Stimulated activated CD4-positive, alpha-beta T cell treated with anti-CD3 and anti-CD28 coated beads, Interleukin-12 subunit alpha, Interleukin-12 subunit beta, amount 100 ng/mL, for 48 hours (primary cell): ENCODE measurements at places on chromosomes 4 and X.

GRCh38 chr4:125390126-125390525 lies 75.4 kb downstream of the FAT4 start:
- DNase-seq, result no peak

DNA sequence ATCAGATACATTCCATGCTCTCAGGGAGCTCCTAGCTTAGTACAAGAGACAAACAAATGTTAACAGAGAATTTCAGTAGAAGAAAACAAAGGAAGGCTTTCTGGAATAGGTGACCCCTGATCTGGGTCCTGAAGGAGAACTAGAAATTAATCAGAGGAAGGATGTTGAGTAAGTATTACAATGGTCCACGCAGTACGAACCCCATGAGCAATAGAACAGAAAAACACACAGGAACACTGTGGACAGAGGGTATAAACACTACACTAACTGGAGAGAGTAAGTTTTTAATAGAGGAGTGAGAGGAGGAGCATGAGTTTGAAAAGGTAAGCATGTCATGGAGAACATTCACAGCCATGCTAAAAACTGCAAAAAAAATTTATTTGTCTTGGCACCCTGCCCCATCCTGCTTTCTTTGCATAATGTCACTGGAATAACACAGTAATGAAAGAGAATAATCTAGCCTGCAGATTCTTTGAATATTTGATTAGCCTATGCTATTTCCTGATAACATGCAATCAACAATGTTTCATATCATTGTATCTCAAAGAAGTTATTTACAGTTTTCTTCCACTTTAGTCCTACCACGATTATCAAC lies 140.3 kb upstream of the ZXDB start:
- DNase-seq, result no peak

GRCh38 chrX:135981010-135981409 lies 4.2 kb upstream of the SLC9A6 start:
- no peak for DNase-seq

GRCh38 chrX:39556056-39556455 lies 541.7 kb downstream of the BCOR start:
- no peak for DNase-seq

- DNase-seq, result no peak
These were observed 838.4 kb upstream of the INTU start for GRCh38 chr4:126794363-126794762.

- DNase-seq, result no peak
These were observed 405.3 kb upstream of the EDA2R start for GRCh38 chrX:67044029-67044653.

DNA sequence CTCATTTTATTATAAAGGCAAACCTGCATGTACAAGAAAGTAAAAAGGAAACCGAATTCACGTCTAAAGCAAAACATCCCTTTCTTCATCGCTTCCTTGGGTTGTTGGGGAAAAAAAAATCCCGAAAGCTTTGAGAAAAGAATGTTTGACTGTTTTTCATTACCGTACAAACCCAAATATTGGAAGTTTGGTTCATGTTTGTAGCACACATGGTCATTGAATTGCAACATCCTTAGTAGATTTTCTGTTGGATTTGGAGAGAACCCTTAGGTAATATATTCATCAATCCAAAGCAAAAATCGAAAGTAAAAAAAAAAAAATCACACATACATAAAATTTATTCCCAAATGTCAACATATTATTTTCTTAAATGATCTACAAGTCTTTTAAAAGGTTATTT lies 420.3 kb downstream of the MAPK10 start:
- DNase-seq, result no peak

DNA sequence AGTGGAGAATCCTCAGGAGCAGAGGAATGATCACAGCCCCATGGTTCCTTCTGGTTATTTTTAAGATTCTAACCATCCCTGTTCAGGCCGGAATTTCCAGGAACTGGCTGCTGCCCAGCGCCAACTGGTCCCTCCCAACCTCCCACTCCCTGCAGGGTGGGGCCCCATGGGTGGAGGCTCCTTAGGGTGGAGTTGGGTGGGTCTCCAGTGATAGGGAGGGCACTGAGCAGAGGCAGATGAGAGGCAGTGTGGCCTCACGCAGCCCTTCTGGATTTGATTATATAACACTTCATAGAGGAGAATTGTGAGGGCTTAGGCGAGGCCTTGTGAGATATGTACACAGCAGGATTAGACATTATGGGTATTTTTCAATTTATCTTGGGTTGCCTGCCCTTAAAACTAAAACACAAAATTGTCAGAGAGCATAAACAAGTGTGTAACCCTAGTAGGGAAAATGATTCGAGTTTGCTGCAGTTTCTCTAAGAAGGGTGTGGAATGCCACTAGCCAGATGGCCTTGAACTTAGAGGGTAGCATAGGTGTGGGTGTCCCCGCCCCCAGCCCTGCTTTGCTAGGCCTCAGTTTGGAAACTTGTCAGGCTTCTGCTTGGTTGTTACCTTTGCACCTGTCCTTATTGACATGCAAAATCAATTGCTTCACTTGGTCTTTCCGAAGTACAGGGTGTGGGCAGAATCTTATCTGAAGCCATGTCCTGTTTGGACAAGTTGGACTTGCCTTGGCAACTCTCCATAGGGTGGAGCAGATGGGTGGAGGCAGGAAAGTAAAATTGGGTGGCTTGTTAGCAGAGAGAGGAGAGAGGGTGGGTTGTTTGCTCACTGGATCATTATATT lies 9.4 kb downstream of the KLF3 start:
- no peak for DNase-seq

DNA sequence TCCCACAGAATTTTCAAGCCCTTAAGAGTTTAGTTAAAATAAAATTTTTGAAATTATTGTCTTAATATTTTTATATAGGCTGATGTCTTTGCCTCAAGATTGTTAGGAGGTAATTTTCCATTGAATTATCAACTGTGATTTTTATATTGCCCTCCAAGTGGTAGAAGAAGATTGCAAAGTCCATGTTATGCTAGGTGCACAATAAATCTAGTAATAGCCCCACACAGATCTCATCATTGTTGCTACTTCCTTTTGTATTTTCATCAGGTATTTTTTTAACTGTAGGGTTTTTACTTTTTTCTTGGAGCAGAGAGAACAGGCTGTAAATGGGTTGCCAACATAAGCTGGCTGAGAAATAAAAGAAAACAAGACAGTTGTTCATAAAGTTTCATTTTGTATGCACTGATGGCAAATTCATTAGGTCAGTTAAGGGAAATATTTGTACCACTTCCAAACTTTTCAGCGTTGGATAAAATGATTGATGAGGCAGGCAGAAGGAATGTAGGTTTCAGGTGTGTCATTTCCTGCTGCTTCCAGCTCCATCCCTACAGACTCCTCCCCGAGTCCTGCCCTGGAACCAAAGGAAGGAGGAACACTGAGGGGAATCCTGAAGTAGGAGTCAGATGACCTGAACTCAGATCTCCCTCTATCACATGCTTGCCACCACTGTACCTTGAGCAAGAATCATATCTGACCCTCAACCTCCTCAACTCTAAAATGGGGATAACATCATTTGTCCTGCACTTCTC lies 105.5 kb downstream of the PRRG1 start:
- no peak for DNase-seq

GRCh38 chrX:127708155-127708554 lies 344.0 kb downstream of the ACTRT1 start:
- DNase-seq, result no peak

GRCh38 chr4:142100941-142101340 lies 464.6 kb downstream of the IL15 start:
- DNase-seq, result no peak
